ENCODE measurements at places on chromosomes 7 and 10. TPM values are rescaled to one million over a fixed set of nuclear protein-coding genes. Genes with fewer than 3 reads are reported as not detected.
A peak's percentile ranks its signal among the peaks of the same experiment; 100 is the strongest.

The INMT gene
- total RNA-seq, result 1.5 TPM

The FRG2B gene
- not detected for total RNA-seq

The PIK3AP1 gene
- total RNA-seq, result 1.0 TPM

The MNX1 gene
- total RNA-seq, result 0.12 TPM

DNA sequence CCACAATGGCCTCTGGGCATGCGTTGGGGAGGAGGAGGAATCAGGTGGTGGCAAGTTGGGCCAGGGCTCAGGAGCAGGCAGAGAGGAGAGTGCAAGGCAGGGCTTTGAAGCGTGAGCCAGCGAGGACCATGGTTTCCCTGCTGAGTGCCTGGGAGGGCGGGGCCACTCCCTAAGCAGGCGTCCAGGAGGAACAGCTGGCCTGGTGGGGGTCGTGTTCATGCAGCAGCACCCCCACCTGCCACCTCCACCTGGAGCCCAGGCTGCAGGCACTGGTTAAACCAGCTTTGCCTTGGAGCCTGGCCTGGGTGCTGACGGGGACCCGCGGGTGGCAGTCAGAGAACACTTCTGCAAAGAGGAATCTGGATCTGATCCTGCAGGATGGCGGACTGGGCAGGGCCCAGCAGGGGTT lies 24.2 kb upstream of the AQP1 start:
- ATAC-seq, result peak; percentile 40

DNA sequence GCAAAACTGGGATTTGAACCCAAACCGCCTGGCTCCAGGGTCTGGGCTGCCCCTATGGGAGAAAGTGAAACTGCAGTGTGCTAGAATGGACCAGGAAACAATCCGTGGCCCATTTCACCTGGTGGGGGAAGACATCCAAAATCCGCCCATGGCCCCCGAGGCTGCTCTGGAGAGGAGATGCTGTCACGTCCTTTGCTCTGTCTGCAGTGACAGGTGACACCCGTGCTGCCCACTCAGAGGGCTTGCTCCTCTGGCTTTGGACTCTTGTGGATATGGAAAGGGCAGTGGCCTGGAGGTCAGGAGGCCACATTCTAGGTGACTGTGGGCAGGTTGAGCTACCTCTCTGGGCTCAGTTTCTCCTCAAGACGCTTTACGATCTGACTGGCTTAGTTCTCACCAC lies 151.2 kb upstream of the GPR26 start:
- no peak for ATAC-seq

DNA sequence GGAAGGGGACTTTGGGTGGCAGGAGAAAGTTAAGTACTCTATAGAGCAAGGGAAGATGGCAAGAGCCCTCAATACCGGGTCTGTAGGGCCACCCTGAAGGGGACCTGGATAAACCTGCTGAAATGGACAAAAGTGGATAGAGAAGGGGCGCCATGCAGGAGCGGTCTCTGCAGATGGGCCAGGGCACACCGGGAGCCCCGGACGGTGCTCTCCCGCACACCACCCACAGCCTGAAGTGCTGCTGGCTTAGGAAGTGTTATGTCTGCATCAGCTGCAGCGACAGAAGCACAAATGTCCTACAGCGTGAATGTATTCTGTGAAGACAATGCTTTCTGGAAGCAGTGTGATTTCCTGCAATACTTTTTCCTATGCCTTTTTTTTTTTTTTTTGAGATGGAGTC lies 37.7 kb downstream of the BRI3 start:
- ATAC-seq, result no peak

Data from esophagus mucosa (tissue), 1 donor.